H54 (cell line): ENCODE measurements at places on chromosomes 13 and 19.

DNA sequence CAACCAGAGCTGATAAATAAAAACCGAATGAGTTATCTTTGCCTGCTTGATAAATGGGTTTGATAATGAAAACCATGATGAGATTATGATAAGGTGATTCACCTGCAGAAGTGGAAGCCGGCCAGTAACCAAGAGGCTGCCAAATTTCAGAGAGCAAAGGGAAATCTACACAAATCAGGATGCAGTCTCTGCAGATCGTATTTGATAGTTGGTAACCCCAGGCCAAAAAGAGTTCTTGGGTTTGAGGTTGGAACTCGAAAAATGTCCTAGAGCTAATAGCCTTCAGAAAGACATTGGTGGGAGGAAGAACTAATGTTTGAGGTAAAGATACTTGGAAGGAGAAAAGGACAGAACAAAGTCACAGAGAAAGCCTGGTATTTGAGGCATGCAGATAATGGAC, 9.6 kb upstream of the LATS2 start:
- DNase-seq = no peak

DNA sequence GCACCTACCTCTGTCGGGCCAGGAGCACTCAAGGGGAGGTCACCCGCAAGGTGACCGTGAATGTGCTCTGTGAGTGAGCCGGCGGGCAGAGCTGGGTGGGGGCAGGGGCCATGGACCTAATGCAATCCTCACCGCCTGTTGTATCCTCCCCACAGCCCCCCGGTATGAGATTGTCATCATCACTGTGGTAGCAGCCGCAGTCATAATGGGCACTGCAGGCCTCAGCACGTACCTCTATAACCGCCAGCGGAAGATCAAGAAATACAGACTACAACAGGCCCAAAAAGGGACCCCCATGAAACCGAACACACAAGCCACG, 1.8 kb upstream of the ICAM4 start:
- no peak for DNase-seq

- no peak for DNase-seq
Measured at GRCh38 chr13:98411617-98412265, 165.2 kb downstream of the STK24 start.

DNA sequence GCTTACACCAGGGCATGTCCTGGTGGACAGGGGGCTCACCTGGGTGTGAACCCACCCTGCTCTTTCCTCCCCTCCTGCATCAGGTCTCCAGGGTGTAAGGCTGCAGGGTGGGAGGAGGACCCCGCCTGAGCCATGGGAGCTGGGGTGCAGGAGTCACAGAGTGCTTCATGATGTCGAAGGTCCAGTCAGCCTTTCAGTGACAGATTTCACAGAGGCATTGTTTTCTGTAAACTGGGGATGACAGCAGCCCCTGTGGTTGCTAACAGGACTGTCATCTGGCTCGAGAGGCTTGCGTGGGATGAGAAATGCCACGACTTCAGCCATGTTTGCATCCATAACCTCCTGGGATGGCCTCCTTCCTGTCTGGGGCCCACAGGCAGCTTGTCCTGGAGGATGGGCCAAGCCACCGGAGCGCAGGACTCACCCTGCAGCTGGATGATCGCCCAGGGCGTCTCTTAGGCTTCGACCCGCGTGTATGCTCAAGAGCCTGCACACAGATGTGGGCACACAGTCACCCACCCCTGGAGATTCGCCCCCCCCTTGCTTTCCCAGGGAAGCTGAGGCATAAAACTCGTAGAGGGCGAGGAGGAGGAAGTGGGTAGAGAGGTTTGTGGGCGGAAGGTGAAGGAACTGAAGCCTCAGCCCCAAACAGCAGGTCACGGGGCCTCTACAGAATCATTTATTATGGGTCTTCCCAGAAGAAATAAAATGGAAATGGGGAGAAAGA, 4.9 kb downstream of the NANOS3 start:
- DNase-seq = no peak

- DNase-seq = no peak
Measured at GRCh38 chr19:43564800-43565199, 10.5 kb downstream of the XRCC1 start.

DNA sequence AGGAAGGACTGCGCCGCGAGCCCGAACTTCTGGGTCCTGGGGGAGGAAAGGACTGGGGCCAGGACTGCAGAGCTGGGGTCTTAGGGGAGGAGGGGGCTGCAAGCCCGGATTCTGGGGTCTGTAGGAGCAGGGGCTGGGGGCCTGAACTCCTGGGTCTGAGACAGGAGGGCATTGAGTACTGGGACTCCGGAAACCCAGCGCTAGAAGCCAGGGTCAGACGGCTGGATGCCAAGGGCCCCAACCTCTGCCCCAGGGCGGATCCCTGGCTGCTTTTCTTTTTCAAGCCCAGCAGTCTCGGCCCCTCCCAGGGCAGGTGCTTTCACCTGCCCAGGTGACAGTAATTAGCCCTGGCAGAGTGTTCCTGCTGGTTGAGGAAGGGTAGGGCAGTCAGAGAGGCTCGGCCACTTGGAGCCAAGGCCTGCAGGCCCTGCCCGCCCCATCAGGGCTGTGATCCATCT, 2.3 kb downstream of the MYH14 start:
- DNase-seq = no peak

DNA sequence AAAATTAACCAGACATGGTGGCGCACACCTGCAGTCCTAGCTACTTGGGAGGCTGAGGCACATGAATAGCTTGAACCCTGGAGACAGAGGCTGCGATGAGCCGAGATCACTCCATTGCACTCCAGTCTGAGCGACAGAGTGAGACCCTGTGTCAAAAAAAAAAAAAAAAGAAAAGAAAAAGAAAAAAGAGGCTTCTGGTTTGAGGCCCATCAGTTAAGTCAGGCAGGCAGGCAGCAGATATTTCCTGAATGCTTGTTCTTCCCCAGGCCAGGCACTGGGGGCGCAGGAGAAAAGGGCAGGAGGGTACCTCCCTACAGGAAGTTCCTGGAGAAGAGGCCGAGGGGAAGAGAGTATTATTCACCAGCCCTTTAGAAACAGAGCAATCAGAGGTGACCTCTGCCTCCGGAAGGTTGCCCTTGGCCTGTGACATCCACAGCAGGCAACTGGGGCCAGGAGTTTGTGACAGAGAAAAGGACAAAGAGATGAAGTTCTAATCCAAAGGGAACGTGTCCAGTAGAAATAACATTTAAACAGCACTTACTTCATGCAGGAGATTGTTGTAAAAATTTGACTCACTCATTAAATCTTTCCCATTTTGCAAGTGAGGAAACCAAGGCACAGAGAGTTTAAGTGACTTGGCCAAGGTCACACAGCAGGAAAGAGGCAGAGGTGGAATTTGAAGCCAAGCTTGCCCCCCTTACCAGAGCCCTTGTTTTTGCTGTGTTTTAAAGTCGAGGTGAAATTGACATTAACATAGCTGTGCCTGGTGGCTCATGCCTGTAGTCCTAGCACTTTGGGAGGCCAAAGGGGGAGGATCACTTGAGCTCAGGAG, 4.3 kb upstream of the RLN3 start:
- peak; percentile 63 for DNase-seq

GRCh38 chr13:64528838-64529237, 2701.3 kb downstream of the PCDH9 start:
- DNase-seq = no peak

- no peak for DNase-seq
Measured at GRCh38 chr19:42075364-42075615, 676 bp upstream of the ZNF574 start.

DNA sequence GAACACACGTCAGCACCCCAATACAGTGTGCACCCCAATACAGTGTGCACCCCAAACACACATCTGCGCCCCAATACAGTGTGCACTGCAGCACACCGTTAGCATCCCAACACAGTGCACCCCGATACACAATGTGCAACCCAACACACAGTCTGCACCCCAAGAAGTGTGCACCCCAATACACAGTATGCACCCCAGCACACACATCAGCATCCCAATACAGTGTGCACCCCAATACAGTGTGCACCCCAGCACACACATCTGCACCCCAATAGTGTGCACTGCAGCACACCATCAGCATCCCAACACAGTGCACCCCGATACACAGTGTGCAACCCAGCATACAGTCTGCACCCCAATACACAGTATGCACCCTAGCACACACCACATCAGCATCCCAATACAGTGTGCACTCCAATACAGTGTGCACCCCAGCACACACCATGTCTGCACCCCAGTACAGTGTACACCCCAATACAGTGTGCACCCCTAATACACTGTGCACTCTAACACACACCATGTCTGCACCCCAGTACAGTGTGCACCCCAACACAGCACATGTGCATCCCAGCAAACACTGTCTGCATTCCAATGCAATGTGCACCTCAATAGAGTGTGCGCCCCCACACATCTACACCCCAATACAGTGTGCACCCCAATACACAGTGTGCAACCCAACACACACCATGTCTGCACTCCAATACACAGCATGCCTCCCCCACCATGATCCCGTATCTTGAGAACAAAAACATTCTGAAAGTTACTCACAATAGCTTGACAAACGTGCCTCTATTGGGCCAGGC, 855 bp upstream of the CARS2 start:
- no peak for DNase-seq

- peak; percentile 70 for DNase-seq
Measured at GRCh38 chr19:2391118-2391725, 31.2 kb downstream of the TMPRSS9 start.
